Putamen (tissue), 1 donor: ENCODE measurements at places on chromosomes 12 and 14.

- DNase-seq = no peak
Measured at GRCh38 chr12:29032446-29032845, 116.6 kb upstream of the FAR2 start.

GRCh38 chr12:64390275-64390851, at the start of gene C12orf56:
Gene C12orf56, minus strand, starts transcription at chr12:64390758. Its CDS starts 193 bp downstream, at chr12:64390565.
- no peak for DNase-seq

DNA sequence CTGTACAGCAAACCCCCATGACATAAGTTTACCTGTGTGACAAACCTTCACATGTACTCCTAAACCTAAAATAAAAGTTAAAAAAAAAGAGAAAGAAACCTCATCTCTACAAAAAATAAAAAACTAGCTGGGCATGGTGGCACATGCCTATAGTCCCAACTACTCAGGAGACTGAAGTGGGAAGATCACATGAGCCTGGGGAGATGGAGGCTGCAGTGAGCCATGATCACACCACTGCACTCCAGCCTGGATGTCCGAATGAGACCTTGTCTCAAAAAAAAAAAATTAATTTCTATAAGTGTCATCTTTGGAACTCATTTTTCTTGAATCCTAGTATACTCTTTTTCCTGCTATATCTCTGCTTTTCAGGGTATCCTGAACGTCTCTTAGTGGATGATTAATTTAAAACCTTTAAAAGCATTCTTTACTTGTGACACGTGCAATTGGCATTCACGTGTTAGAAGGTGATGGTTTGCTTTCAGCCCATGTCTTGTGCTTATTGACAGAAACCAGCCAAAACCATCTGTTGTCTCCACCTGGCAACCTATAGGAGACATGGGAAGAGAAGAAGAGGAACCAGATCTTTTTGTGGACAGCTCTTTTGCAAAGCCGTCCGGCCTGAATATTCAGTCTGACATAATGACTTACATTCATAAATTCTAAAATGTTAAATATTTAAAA, 30.6 kb upstream of the PPFIBP1 start:
- DNase-seq = no peak

- DNase-seq = no peak
Measured at GRCh38 chr12:12719496-12719895, 2.3 kb downstream of the CDKN1B start.

GRCh38 chr14:78592616-78593219, 422.5 kb downstream of the NRXN3 start:
- DNase-seq = no peak

DNA sequence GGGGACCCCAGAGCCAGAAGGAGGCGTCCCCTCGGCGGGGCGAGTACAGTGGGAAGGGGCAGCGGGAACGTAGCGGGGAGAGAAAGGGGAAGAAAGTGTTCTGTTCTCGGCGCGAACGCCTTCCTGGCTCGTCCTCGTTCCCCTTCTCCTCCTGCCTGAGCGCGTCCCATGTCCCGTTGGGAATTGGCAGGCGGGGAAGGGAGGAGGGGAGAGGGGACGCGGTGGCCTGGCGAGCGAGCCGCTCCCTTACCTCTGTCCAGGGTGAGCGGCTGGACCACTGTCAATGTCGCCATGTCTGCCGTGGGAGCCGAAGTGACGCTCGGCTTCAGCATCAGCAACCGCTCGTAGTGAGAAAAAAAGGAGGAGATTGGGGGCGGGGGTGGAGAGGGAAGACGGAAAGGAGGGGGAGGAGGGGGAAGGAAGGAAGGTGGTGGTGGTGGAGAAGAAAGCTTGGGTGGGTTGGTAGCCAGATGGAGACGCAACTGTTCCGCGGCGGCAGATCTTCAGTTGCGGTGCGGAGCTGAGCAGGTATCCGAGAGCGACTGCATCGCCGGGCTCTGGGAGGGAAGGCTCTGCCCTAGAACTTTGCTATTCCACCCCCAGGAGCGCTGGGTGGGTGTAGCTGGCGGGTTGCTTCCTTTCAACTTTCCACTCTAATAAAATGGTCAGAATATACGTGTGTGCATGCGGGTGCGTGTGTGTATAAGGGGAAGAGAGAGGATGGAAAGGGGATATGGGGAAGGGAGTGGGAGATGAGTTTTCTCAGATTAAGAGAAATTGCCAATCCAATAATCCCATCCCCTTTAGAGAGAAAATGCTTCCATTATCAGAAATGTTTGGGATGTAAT, at the start of gene LIN7A:
TSS of gene LIN7A (minus strand) at position 544 of the 848 bp plus-strand sequence. CDS start at position 332, 212 bp downstream.
- peak; percentile 21 for DNase-seq

DNA sequence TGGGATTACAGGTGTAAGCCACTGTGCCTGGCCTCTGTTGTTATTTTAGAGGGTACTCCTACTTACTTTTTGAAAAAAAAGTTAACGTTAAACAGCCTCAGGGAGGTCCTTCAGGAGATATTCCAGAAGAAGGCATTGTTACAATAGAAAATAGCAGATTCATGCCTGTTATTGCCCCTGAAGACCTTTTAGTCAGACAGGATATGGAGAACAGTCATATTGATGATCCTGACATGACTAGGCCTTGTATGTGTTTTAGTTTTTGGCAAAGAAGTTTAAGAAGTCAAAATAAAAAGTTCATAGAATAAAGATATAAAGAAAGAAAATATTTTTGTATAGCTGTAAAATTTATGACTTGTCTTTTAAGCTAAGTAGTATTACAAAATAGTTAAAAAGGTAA, 45.3 kb downstream of the WASHC3 start:
- DNase-seq = no peak

- peak; percentile 24 for DNase-seq
Measured at GRCh38 chr12:106840243-106840642, 65.8 kb downstream of the RIC8B start.

DNA sequence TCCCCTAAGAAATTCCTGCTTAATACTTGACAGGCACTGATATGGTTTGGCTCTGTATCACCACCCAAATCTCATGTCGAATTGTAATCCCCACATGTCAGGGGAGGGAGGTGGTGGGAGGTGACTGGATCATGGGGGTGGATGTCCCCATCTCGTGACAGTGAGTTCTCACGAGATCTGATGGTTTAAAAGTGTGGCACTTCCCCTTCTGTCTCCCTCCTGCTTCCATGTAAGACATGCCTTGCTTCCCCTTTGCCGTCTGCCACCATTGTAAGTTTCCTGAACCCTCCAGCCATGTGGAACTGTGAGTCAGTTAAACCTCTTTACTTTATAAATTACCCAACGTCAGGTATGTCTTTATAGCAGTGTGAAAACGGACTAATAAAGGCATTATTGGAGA, 198.0 kb downstream of the FOXN3 start:
- no peak for DNase-seq

GRCh38 chr12:3138941-3139511, 61.8 kb downstream of the TSPAN9 start:
- DNase-seq = no peak

DNA sequence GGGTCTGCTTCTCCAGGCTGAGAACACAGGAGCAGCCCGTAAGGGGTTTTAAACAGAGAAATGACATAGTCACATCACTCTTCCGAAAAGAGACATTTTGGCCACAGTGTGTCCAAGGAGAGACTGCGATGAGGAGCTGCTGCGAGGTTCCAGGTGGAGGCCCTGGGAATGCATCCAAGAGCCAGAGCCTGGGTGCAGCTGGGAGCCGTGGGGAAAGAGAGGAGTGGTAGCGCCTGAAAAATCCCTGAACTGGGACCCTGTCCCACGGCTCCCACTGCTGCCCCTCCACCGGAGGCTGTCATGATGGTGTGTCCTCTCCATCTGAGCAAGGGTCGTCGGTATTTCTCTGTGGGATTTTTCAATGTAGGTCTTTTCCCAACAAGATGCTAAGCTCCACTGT, 146.9 kb downstream of the BCL11B start:
- no peak for DNase-seq

GRCh38 chr12:64714551-64714968, 44.6 kb downstream of the GNS start:
- DNase-seq = peak; percentile 66

DNA sequence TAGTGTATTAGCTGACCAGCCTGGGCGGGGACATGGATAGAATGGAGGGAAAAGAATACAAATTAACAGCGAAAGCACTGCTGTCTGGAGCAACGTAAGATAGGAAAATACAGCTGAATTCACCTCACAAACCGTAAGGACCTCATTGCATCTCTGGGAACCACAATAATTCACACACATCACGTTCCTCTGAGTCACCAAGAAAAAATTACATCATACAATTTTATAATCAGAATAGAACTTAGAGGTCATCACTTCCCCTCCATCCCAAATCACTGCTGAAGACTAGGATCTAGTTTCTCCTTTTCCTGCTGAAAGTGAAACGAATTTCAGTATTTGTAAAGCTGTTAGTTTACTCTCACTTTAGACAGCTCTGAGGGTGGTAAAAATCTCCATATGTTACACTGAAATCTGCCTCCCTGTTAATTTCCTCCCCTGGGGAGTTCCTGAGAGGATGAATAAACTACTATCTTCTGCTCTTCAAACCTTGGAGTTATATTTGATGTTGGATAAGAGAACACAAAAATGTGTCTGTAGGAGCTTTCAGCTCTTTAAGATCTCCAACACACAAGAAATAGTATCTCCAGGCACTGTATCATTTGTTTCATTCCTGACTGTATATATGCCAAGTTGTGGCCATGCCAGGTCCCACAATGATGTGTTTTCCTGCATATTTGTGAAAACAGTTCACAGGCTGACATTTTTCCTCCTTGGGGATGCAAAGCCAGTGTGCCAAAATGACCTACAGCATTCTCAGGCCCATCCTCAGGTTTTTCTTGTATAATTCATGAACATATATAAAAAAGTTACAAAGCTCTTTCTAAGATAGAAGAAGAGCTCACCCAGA, 63.8 kb upstream of the SSTR1 start:
- no peak for DNase-seq
